ENCODE measurements at places on chromosomes 6 and 20.
A peak's percentile ranks its signal among the peaks of the same experiment; 100 is the strongest.

DNA sequence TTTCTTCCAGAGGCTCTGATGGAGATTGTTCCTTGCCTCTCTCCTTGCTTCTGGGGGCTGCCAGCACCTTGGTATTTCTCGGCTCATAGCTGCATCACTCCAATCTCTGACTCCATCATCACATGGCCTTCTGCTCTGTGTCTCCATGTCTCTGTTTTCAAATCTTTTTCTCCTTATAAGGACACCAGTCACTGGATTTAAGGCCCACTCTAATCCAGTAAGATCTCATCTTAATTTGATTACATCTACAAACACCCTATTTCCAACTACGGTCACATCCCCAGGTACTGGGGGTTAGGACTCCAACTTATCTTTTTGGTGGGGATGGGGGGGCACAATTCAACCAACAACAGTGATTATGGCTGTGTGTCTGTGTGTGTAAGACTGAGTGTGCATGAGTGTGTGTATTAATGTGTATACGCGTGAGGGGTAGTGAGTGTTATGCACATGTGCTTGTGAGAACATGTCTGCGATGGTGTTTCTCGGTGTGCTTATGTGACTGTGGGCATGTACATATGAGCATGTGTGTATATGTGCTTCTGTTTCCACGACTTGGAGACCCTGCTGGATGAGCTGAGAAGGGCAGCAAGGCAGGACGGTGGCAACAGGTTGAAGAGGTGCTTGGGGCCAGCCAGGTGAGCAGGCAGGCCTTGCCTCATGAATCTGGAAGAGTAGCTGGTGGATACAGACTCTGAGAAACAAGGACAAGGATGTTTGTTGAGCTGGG is 130.5 kb downstream of the MRPL14 start:
- DNase-seq = no peak

DNA sequence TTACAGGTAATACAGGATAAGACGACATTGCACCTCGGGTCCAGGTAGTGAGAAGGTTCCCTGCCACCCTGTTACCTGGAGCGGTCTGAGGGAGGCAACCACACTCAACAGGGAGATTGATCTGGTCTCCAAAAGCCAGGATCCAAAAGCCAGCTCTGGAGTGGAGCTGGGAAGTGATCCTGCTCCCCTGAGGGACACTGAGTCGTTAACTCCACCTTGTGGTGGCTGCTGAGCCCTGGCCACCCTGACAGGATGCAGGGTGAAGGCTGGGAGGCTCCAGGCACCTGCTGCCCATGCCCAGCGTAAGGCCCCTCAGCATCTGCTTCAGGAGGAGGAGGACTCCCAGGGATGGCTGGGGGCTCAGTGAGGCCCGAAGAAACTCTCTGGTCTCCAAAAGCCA is 38.7 kb upstream of the SLC22A2 start:
- DNase-seq = no peak

- no peak for DNase-seq
Measured at GRCh38 chr20:1741309-1742048, 83.9 kb upstream of the SIRPG start.

DNA sequence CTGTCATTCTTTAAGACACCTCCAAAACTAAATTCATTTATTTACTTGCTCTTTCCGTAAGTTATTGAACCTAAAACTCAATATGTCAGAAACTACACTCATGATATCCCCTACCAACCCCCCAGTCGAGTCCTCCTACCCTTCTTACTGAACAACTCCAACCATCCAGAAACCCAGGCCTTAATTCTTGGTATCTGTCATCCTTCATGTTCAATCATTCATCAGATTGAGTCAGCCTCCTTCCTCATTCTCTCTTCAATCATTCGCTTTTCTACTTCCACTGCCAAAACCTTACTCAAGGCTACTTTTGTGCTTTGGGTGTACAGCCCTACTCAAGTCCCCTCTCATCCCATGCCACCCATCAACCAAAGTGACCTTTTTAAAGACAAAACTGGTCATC is 95.7 kb downstream of the SMLR1 start:
- DNase-seq = no peak

DNA sequence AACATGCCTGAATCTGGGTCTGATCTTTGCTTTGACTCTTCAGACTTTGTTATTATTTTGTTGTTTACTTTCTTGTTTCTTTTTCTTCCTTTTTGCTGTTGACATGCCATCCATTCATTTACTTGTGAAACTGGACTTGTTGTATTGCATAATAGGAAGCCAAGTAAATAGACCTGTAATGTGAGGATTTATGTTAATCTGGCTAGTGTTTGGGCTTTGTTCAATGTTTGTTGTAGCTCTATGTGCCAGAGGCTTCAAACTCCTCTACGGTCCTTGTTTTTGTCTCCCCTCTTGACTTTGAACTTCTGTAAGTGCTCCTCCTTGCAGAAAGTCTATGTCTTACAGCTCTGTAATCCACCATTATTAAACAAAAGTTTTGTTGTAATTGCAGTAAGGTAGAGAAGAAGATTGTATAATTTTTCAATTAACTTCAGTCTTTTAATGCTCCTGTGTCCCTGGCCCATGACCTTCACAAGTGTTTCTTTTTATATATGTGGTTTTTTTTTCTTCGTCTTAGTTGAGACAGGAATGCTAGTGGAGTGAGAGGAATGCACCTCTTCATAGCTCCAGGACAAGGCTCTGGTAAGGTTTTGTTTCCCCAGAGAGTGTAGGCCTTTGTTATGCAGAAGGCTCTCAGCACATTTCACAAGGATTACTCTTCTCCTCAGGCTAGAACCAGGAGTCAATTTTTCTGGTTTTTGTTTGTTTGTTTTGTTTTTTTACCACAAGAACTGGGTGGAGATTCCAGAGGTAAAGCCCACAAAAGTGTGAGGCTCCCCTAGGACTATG is 1061.8 kb upstream of the CITED2 start:
- DNase-seq = no peak

DNA sequence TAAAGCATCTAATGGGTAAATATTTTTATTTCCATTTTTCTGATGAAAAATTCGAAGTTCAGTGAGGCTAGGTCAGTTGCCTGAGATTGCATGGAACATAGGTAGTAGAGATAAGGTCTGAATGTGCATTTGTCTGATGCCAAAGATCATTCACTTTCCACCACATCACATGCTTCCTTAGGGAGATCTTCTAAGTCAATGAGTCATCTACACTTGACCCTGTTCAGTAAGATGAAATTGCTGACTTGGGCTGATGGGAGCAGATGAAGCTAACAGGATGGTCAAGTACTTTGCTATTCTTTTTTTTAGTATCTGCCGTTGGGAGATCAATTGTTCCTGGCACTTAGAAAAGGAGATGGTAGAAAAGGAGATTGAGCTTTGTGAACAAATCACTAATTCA is 511.3 kb downstream of the PHF3 start:
- no peak for DNase-seq

GRCh38 chr6:127119102-127120022 is 891 bp downstream of the RSPO3 start:
- DNase-seq = no peak

DNA sequence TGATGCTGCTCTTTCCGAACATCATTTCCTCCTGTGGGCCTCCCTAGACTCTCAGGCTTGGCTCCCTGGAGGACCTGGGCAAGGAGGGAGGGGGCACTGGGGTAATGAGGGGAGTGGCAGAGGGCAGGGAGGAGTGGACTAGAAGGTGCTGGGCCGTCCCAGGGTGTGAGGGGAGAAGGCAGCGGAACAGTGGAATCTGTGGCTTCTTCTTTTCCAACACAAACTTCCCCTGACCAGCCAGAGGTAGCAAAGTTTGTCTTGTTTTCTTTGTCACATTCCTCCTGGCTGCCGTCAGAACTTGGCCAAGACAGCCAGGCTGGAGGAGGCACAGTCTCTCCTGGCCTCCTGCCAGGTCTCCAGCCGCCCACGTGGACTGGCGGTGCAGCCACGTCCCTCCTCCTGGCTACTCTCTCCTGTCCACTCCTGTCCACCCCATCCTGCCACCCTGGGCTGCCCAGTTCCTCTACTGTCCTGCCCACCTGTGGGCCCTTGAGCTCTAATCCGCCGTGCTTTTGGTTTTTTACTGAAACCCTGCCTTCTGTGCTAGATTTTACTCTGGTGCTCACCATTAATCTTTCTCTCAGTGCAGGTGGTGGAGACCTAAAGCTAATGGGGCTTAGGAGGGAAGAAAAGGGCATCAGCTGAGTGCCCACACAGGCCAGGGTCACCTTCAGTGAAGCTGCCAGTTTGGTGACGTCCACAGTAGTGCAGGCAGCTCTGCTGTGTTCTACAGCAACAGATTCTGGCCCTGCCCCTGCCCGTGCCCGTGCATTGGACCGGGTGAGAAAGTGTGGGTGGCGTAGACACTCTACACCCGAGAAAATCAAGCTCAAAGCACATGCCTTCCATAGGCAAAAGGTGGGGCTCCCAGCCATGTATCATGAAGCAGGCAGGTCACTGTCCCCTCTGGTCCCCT is 2.8 kb upstream of the CDSN start:
- peak; percentile 29 for DNase-seq

DNA sequence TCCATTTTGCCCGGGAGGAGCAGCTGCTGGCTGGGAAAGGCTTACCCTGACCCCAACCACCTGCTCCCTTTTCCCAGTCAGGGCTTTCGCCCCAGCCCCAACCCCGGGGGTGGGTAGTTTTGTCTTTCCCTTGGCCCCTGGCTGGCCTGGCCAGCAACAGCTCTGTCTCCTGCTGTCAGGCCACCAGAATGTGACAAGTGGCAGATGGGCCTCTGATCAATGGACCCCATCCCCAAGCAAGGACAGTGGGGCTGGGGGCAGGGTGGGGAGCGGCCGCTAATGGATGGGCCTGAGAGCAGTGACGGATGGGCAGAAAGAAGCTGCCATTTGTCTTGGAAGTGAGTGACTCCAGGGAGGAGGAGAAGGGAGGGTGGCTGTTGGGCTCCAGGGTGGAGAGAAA is 121.6 kb downstream of the DHX35 start:
- DNase-seq = no peak

GRCh38 chr6:106546691-106547414 is 82.4 kb downstream of the RTN4IP1 start:
- peak; percentile 79 for DNase-seq

DNA sequence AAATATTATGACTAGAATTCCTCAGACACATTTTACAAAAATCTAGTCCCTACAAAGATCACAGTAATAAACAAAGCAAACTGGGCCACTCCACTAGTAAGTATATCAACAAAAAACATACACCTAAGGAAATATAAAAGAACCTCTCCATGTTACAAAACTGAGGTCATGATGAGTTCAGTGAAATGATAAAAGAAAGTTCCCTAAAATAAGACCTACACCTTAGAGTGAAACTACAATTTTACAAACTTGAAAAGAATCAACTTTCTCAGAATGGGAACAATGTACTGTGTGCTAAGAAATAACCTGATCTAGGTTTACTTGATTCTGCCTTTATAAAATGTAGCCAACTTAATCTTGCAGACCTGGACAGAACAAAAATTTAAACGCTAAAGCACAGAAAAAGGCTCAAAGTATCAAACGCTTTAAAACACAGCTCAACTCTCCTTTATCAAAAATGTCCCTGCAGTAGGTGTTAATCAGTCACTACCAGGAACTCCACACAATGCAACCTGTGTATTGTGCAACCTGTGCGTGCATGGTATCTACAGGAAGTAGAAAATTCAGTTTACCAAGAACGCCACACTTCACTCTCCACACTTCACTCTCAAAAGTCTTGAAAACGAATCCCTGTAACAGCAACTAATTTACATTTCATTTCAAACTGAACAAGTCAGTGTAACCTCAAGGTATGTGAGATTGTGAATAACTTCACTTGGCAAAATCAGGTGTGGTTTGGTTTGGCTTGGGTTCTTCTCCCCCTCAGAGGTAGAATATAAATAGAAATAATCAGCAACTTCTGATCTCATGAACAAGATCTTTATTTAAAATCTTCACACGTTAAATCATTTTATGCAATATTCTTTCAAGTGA is 1.8 kb downstream of the RALGAPA2 start:
- peak; percentile 37 for DNase-seq

- peak; percentile 22 for DNase-seq
Measured at GRCh38 chr20:63696306-63696627, 185 bp upstream of the TNFRSF6B start.

- DNase-seq = no peak
Measured at GRCh38 chr20:20076297-20077065, 24.1 kb downstream of the CFAP61 start.

GRCh38 chr6:133814238-133814637 is 74.7 kb upstream of the TCF21 start:
- no peak for DNase-seq

DNA sequence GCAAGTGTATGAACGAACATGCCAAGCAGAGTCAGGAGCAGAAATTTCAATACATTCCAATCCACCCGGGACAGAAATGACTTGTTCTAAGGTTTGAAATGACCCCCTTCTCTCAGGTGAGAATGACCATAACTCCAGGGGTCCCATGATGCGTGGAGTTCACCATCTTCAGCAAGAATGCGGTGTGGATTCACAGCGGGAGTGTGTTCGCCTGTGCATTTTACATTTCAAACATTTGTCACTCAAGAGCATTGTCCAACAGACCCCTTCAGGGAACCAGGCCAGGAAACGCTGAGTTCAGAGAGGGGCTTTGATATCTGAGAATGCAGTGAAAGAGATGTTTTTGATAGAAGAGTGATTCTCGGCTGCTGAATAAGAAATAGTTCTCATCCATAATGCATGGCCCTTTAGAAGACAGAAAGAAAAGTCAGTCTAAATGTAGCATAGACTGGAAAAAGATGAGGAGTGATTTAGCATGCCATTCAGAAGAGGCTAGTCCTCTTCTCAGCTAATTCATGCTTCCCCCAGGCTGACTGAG is 200.3 kb upstream of the KCNG1 start:
- DNase-seq = no peak

- no peak for DNase-seq
Measured at GRCh38 chr6:43771210-43771857, 1.3 kb downstream of the VEGFA start.

DNA sequence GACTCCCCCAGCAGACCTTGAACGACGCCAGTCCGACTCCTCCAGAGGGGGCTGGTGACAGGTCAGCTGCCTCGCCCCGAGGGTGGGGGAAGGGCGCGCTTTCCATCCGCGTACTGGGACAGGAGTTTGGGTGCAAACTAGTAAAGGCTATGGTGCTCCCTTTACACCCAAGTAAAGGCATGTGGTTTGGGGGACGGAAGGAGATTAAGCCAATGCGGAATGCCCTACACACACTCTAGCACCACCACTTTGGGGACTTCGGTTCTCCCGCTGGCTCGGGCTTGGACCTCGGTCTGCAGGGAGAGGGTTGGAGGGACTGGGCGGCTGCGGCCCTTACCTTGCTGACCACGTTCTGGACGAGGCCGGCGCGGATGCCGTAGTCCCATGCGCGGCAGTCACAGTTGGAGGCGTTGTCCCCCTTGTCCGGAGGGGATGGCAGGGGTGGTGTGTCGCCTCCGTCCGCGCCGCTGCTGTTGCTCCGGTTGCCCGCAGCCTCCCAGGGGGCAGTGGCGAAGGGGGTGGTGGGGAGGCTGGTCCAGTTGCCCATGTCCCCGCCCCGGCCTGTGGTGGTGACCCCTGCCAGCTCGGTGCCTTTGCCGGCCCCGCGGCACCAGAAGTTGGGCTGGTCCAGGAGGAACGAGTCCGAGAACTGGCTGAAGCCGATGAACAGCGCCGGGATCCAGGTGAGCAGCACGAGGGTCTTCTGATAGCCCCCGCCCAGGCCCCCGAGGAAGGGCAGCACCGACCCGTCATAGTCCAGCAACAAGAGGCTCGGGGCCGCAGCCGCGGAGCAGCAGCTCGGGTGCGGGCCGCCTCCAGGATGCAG is 1.1 kb downstream of the SLC22A23 start:
- no peak for DNase-seq

GRCh38 chr6:24752503-24752902 is 22.2 kb upstream of the GMNN start:
- DNase-seq = no peak

- DNase-seq = no peak
Measured at GRCh38 chr6:14337152-14337551, 219.6 kb downstream of the CD83 start.

- DNase-seq = no peak
Measured at GRCh38 chr6:111280445-111280955, 193.2 kb downstream of the SLC16A10 start.

GRCh38 chr20:33999025-33999649 is 5.4 kb downstream of the RALY start:
- no peak for DNase-seq

All from epithelial cell of prostate (primary cell).